ENCODE measurements at places on chromosomes 1 and 21. TPM values are rescaled to one million over a fixed set of nuclear protein-coding genes. Genes with fewer than 3 reads are reported as not detected.

RXFP4 gene
- total RNA-seq = not detected

GRCh38 chr1:57255945-57256344 is 167.9 kb downstream of the DAB1 start:
- no peak for DNase-seq

GRCh38 chr1:34843392-34844251 is 15.9 kb downstream of the SMIM12 start:
- no peak for DNase-seq

AIM2 gene
- not detected for total RNA-seq

GRCh38 chr1:29113413-29114117 is 10.1 kb downstream of the TMEM200B start:
- no peak for DNase-seq

DNA sequence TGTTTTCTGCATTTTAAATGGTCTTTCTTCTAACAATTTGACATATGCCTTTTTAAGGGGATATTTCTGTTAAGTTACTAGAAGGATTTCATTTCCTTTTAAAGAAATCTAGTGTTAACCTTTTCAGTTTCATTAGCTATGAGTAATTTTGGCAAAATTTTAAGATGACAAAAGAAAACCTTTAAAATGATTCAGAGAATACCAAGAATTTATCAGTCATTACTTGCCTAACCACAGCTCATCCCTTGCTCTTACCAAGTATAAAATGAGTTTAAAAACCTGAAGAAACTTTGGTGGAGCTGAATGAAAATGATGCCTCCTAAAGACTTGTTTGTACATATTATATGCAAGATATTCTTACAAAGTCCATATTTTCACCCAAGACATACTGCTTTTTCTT is 101.7 kb downstream of the NEK7 start:
- DNase-seq = no peak

- no peak for DNase-seq
Measured at GRCh38 chr21:41878831-41879189, 334 bp downstream of the PRDM15 start.

OR2T29 gene
- total RNA-seq = not detected

DNA sequence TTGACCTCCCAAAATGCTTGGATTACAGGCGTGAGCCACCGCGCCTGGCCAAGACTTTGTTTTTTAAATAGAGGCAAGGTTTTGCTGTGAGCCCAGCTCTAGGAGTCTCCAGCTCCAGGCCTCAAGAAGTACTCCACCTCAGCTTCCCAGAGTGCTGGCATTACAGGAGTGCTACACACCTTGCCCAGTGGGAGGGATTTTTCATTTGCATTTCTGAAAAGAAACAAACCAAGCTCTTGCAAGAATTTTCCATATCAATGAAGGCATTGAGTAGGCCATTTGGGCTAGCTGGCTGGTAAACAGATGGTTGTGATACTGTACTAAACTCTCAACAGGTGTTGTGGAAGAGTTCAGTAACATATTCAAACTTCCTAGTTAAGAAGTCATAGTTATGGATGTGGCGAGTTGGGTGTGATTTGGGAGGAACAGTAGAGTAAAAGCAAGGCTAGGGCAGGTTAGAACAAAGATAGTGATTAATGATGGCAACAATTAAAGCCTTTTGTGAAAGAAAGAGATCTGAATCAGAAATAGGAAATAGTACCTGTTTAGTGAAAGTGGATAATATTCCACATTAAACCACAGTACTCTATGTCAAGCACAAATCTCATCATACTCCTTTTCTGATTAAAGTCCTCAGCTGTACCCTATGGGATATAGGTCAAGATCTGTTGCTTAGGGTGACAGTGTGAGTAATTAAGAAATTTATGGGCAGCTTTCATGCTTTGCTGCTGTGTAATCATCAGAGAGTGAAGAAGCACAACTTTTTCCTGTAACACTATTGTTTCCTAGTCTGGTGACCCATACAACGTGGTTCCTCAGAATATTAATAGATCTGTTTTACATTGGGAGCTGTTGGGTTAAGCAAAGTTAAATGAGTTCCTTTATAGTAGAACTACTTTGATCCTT is 10.7 kb downstream of the AKIRIN1 start:
- DNase-seq = no peak

GRCh38 chr21:46060596-46061061 is 37.3 kb upstream of the COL6A2 start:
- no peak for DNase-seq

DNA sequence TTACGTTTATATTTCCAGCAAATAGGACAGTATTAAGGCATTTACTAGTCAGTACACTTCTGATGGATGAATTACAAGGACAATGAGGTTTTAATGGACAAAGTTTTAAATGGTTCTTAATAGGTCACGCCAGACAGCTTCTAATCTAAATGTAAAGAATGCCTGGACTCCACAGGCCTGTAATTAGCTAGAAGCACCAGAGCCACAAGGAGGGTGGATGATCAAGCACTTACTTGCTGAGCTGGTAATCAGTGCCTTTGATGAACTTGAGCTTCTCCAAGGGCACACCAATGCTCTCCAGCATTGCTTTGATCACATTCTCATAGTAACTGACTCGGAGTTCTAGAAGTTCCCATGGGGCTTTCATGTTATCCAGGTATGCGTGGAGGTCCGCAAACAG is 6.8 kb downstream of the YARS1 start:
- no peak for DNase-seq

RHOU gene
- total RNA-seq = 36.0 TPM

- DNase-seq = no peak
Measured at GRCh38 chr1:39003794-39004193, 12.7 kb downstream of the AKIRIN1 start.

- no peak for DNase-seq
Measured at GRCh38 chr1:211332036-211332616, 5.5 kb downstream of the TRAF5 start.

- DNase-seq = peak; percentile 4
Measured at GRCh38 chr1:229318056-229318455, 24.8 kb downstream of the CCSAP start.

DNA sequence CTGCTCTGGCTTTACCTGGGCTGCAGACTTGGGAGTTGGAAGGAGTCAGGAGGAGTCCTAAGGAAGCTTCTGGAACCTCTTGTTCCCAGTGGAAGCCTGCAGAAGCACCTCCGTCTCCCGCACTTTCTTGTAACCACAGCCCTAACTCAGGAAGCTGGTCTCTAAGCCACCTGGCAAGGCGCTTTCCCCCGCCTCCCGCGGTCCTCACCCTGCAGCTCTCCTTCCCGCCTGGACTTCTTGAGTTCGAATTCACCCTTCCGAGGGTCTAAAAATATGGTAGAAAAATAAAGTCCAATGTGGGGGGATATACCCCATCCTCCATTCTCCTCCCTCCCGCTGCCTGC is 15.1 kb downstream of the PAX7 start:
- DNase-seq = no peak

- no peak for DNase-seq
Measured at GRCh38 chr1:245988393-245989078, 518.5 kb downstream of the SMYD3 start.

GRCh38 chr1:87981810-87982209 is 653.1 kb downstream of the LMO4 start:
- no peak for DNase-seq
